Astrocyte of the spinal cord (primary cell): ENCODE measurements at places on chromosomes 7 and 10.

DNA sequence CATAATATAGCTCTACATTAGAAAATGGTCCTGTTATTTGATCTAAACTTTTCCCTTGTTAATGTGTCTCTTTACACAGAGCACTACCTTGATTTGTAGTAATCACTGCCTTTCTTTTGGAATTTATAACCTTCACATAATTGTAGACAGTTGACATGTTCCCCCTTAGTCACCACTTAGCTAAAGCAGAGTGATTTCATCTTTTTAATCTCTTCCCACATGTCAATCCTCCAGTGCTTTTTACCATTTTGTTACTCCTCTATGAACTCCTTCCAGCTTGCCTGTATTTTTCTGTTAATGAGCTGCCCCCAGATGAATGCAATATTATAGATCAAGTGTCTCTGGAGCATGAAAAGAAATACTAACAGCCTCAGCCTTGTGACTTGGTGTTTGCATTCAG is 2.6 kb upstream of the PPP1R3A start:
- no peak for DNase-seq

DNA sequence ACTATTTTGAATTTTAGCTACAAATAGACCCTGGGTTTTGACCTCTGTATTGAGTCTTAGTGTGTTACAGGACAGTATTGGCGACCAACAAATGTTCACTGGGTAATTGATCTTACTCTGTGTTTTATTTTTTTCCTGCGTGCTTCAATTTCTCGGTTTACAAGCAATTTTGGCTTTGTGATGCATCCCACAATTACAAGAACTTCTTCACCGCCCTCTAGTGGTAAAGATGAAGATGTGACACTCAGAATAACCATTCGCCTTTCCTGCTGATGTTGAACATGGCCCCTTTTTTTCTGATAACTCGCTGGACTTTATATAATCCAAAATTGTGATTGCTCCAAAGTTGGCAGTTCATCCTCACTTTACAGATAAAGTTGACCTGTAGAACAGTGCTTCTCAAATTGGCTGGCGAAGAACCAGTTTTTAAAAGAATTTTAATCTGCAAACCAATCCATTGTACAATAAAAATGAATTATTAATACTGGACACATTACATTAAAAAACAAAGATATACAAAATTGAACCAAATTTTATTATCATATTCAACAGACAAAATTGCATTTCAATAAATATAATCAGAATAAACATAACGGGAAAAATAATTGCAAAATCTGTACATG is 20.2 kb upstream of the SMC3 start:
- DNase-seq = peak; percentile 72

DNA sequence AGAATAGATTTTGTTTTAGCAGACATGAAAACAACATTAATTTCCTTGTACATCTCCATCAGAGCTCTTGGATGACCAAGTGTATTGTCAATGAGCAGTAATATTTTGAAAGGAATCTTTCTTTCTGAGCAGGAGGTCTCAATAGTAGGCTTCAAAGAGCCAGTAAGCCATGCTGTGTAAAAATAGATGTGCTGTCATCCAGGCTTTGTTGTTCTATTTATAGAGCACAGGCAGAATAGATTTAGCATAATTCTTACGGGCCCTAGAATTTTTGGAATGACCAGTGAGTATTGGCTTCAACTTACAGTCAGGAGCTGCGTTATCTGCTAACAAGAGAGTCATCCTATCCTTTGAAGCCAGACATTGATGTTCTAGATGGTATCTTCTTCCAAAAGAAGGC is 19.0 kb downstream of the MINPP1 start:
- DNase-seq = no peak

GRCh38 chr7:4144172-4144701 is 537.9 kb upstream of the FOXK1 start:
- no peak for DNase-seq

GRCh38 chr10:1173091-1173490 is 116.9 kb downstream of the WDR37 start:
- DNase-seq = no peak

DNA sequence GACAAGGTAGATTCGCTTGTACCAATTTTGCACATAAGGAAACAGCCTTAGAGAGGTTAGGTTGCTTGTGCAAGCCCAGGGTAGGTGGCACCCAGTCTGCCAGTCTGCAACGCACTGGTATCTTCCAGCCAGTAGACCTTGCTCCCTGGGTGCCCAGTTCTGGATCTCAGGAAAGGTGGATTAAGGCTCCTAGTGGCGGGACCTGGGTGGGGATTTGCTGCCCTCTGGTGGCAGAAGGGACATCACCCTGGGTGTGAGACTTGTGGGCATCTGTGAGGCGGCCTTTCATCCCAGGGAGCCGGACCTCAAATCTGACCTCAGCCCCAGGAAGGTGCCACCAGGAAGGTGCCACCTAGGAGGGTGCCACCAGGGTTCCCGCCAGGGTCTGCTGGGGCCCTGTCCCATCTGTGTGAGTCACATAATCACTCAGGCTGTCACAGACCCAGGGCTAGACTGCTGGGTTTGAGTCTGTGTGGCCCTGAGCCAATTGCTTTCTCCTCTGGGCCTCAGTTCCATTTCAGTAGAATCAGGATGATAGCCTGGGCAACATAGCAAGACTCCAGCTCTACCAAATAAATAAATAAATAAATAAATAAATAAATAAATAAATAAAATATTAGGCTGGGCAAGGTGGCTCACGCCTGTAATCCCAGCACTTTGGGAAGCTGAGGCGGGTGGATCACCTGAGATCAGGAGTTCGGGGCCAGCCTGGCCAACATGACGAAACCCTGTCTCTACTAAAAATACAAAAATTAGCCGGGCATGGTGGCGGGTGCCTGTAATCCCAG is 5.3 kb upstream of the PRKRIP1 start:
- DNase-seq = peak; percentile 72

GRCh38 chr10:98858525-98858924 is 377.1 kb downstream of the HPSE2 start:
- DNase-seq = no peak

- no peak for DNase-seq
Observed at GRCh38 chr7:143221286-143221685, 551 bp upstream of the TAS2R40 start.

DNA sequence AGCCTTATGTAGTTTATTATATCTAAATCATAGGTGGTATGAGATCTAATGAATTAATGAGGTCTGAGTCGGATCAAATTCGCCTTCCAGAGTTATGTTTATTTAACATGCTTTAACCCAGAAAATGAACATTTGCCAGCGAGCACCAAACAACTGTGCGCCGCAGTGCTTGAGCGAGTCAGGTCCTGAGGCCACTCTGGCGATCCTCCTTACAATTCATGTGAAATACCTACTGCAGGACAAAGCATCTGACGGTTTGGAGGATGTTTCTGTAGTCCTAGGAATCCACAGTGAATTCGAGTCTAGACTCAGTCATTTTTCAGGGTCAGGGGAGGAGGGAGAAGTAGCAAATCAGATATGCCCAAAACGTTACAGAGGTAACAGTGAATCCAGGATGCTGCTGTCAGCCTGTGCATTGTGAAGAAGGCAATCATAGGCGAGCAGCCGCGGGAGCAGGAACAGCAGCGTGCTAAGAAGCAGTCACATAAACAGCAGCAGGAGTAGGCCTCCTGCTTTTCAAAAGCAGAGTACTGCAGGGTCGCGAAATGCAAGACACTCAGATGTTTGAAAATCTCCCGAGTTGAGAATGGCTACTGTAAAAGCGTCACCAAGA is 120.2 kb downstream of the CACNB2 start:
- DNase-seq = no peak

DNA sequence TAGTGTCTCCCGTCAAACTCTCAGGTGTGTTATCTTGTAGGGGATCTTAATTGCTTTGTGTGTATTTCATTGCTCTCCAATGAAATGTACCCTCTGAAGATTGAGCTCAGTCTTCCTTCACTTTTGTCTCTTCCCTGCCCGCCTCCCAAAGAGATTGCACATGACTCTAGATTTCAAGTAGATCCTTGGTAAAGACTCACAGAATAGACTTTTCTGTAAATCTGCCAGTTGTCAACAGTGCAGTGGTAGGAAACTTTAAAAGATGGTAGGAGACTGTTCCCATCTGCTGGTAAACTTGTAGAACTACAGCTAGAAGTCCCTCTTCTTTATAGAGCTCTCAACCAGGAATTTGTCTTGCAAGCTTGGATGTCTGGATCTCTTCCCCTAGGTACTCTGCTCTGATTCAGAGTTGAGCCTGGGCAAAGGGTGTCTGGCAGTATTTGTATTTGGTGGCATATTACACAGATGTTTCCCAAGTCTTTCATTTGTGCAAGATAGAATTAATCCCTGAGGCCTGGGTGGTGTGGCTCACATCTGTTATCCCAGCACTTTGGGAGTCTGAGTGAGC is 9.6 kb downstream of the CCL26 start:
- DNase-seq = peak; percentile 71

DNA sequence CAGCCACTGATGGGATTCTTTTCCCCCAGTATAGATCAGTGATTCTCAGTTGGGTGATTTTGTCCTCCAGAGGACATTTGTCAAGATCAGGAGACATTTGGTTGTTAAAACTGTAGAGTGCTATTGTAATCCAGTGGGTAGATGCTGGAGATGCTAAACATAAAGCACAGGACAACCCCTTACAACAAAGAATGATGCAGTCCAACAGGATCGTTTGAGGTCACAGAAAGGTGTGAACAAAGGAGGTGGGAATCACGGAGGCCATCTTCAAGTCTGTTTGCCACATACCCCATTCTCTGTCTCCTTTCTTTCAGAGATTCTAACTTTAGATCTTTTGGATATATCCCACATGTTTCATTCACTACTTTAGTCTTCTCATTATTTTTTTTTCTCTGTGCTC is 69.0 kb downstream of the HELLS start:
- no peak for DNase-seq

DNA sequence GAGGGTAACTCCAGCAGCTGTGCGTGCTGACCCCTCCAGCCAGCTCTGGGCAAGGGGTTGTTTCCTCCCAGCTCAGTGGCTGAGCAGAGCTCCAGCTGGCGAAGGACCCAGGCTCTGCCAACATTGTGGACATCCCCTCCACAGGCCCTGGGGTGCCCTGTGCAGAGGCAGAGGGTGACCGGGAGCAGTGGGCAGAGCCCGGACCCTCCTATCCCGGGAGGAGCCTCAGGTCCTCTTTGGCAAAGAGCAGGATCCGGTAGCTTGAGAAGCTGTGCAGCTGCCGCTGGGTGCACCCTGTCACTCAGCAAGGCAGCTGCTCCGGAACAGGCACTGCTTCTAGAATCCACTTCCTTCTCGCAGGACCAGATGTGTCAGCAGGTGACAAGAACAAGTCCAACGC is 175.9 kb downstream of the EBF3 start:
- no peak for DNase-seq
